ENCODE measurements at places on chromosomes 11 and 22. TPM values are rescaled to one million over a fixed set of nuclear protein-coding genes. Genes with fewer than 3 reads are reported as not detected.

The RIN1 gene
- 58.0 TPM for total RNA-seq

The THY1 gene
- 7.4 TPM for total RNA-seq

The MYOD1 gene
- not detected for total RNA-seq

The FREY1 gene
- 0.21 TPM for total RNA-seq

The C22orf42 gene
- not detected for total RNA-seq

The AIFM3 gene
- total RNA-seq = not detected

The TREH gene
- total RNA-seq = not detected

The NFAM1 gene
- total RNA-seq = not detected

The LRP5 gene
- 32.2 TPM for total RNA-seq

The RFPL1 gene
- total RNA-seq = not detected

The TNRC6B gene
- total RNA-seq = 16.6 TPM

The GDPD4 gene
- not detected for total RNA-seq

The MMP3 gene
- 0.32 TPM for total RNA-seq

The OR5A1 gene
- not detected for total RNA-seq

The CELSR1 gene
- total RNA-seq = 1.1 TPM

The HBB gene
- total RNA-seq = not detected

The MAPK8IP2 gene
- total RNA-seq = not detected

The BTBD18 gene
- not detected for total RNA-seq

The SLCO2B1 gene
- 0.13 TPM for total RNA-seq

The NLRP14 gene
- not detected for total RNA-seq

The OR52K2 gene
- total RNA-seq = not detected

The OR8A1 gene
- total RNA-seq = not detected

The DEAF1 gene
- 4.4 TPM for total RNA-seq

The CBL gene
- total RNA-seq = 9.1 TPM

The CPT1A gene
- total RNA-seq = 39.2 TPM

The CCDC188 gene
- total RNA-seq = 0.84 TPM

The KDM2A gene
- total RNA-seq = 41.2 TPM

The OR52I1 gene
- not detected for total RNA-seq

The DMC1 gene
- total RNA-seq = not detected

The FAT3 gene
- total RNA-seq = 0.16 TPM

The VPREB3 gene
- total RNA-seq = not detected

The OR6A2 gene
- not detected for total RNA-seq

The FIBIN gene
- 4.9 TPM for total RNA-seq

The OR5B21 gene
- not detected for total RNA-seq

The FERMT3 gene
- not detected for total RNA-seq

The KRTAP5-10 gene
- not detected for total RNA-seq

The PRR5 gene
- total RNA-seq = 13.7 TPM

The PTPRCAP gene
- total RNA-seq = 0.37 TPM

The BATF2 gene
- total RNA-seq = not detected

The GNAZ gene
- total RNA-seq = 68.9 TPM

The RIMBP3C gene
- 0.81 TPM for total RNA-seq

The CRYBB2 gene
- not detected for total RNA-seq

The GLB1L2 gene
- not detected for total RNA-seq

The KCNK4 gene
- 0.31 TPM for total RNA-seq

The SEPTIN5 gene
- 13.3 TPM for total RNA-seq

The LYVE1 gene
- total RNA-seq = not detected

The WNT11 gene
- not detected for total RNA-seq

The OVCH2 gene
- total RNA-seq = 0.47 TPM

The GAS2L1 gene
- 10.4 TPM for total RNA-seq

The TPBGL gene
- total RNA-seq = not detected

The PATE4 gene
- total RNA-seq = not detected

The BAIAP2L2 gene
- not detected for total RNA-seq

The C11orf16 gene
- total RNA-seq = not detected

The OR2AG1 gene
- not detected for total RNA-seq

The MPEG1 gene
- not detected for total RNA-seq

The SAA4 gene
- not detected for total RNA-seq

The RTN4RL2 gene
- not detected for total RNA-seq
